Stimulated activated naive CD4-positive, alpha-beta T cell (primary cell): ENCODE measurements at places on chromosomes 16 and 17.

DNA sequence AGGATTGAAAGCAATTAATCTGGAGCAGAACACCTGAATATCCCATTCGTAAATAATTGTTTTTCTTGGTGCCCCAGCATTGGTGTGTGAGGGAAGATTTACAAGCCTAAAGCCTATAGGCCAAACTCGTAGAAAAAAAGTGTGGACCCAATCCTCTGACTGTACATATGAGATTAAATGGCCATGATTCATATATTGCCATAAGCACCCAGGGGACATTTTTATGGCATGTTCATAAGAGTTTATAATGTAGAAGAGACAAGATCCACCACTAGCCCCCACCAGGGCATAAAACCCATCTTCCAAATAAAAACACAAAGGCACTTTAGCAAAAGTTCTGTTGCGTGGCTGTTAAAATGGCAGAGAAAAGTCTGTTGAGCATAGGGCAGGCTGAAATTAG lies 15.5 kb upstream of the SALL1 start:
- DNase-seq = no peak

GRCh38 chr16:21103941-21104860 lies 46.4 kb downstream of the DNAH3 start:
- DNase-seq = no peak

GRCh38 chr17:48629411-48629759 lies 3.2 kb upstream of the HOXB9 start:
- DNase-seq = no peak

GRCh38 chr17:80086081-80086480 lies 15.3 kb upstream of the GAA start:
- DNase-seq = no peak

- no peak for DNase-seq
Observed at GRCh38 chr16:22216191-22216831, 10.2 kb downstream of the EEF2K start.

- DNase-seq = no peak
Observed at GRCh38 chr17:56300144-56300543, 146.9 kb downstream of the ANKFN1 start.

DNA sequence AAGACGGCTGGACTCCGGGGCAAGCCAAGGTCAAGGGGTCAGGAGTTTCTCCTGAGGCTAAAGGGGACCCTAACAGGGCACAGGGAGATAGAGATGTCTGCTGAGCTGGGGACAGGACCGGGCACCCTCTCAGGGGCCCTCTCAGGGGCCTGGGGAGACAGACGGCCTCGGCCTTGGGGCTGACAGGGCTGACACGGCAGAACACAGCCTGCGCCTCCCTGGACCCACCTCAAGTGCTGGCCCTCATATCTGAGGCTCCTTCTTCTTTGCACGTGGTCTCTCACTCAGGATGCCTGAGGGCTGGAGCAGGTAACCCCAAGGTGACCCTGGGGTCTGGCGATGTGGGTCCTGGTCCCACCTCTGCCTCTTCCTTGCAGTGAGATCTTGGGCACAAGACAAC lies 186.9 kb upstream of the TNRC6C start:
- no peak for DNase-seq

- DNase-seq = peak; percentile 20
Observed at GRCh38 chr16:47142821-47143676, 696 bp downstream of the NETO2 start.

DNA sequence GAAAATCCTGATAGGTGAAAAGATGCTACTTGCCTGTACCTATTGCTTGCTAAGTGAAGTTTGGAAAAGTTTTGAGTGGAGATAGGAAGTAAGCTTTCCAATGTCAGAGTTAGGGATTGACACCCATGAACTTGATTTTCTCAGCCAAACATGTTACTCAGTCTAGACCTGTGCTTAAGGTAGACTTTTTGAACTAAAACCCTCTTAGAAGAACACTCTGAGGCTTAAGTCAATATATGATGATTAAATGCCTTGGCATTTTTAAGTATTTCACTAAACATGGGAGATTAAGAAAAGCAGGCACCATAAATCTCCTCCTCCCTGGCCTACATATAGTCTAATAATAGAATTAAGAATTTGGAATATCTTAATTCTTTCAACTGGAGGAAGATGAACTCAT lies 785.6 kb upstream of the SOX9 start:
- no peak for DNase-seq

GRCh38 chr16:912684-913613 lies 57.8 kb downstream of the LMF1 start:
- no peak for DNase-seq

DNA sequence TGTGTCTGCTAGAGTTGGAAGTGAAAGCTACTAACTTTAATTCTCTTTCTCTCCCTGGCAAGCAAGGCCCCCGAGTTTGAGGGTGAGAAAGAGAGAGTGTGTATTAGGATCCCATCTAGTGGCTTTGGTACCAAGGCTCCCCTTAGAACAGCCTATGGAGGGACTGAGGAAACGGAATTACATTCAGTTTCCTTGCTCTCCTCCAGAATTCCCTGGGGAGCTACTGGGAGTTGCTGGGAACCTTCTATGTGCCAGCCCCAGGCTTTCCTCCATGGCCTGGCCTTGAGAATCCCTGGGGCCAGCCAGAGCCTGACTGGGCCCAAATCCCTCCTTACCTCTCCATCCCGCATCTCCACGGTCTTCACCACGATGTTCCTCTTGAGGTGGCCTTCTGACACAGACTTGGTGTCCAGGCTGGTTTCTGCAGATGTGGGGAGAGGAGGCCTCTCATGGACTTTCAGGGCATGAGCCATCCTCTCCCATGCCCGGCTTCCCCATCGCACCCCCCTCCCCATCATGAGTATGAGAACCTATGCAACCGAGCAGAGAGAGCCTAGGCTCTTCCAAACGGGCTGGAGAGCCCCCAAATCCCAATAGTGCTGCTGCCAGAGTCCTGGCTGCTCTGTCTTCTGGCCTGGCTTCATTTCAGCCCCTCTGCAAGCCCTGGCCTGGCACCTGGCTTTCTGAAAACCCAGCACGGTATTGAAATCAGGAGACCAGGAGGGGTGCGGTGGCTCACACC lies 7.4 kb downstream of the GFAP start:
- DNase-seq = no peak

- no peak for DNase-seq
Observed at GRCh38 chr16:30948667-30949649, at the start of gene ORAI3. Gene ORAI3 (plus strand): TSS chr16:30949068. CDS start chr16:30949290, 222 bp downstream.

- DNase-seq = no peak
Observed at GRCh38 chr16:83296505-83296904, 511.3 kb upstream of the HSBP1 start.

GRCh38 chr16:11379420-11379819 lies 34.2 kb downstream of the RMI2 start:
- no peak for DNase-seq

GRCh38 chr17:60604686-60605334 lies 4.8 kb downstream of the PPM1D start:
- no peak for DNase-seq

- peak; percentile 37 for DNase-seq
Observed at GRCh38 chr16:1105888-1106620, 10.0 kb upstream of the C1QTNF8 start.

- no peak for DNase-seq
Observed at GRCh38 chr16:12311877-12312276, 335.3 kb downstream of the SNX29 start.

DNA sequence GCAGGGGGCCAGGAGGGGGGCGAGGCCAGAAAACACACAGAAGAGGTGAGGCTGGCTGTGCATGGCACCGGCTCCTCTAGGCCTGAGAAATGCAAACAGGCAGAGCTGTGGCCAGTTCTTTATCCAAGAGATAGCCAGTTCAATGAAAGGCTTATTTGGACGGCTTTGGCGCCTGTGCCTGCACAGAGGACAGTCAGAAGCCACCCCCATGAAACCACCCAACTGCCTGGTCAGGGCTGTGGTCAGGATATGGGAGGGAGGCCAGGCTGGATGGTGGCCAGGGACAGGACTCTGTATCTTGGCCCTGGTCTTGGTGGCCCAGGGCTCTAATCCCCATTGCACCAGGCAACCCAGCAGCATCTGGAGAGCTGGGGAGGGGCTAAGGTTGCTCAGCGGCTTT lies 24.5 kb upstream of the GPRC5C start:
- no peak for DNase-seq

GRCh38 chr16:27972500-27972899 lies 91.0 kb downstream of the GSG1L start:
- DNase-seq = peak; percentile 31

GRCh38 chr16:87765473-87765775 lies 362 bp downstream of the KLHDC4 start:
- peak; percentile 69 for DNase-seq

- DNase-seq = no peak
Observed at GRCh38 chr16:1580256-1580655, 31.6 kb downstream of the IFT140 start.

- no peak for DNase-seq
Observed at GRCh38 chr17:43839670-43840108, 6.7 kb upstream of the MPP3 start.

- no peak for DNase-seq
Observed at GRCh38 chr17:77070888-77071279, 69.9 kb upstream of the SEC14L1 start.

DNA sequence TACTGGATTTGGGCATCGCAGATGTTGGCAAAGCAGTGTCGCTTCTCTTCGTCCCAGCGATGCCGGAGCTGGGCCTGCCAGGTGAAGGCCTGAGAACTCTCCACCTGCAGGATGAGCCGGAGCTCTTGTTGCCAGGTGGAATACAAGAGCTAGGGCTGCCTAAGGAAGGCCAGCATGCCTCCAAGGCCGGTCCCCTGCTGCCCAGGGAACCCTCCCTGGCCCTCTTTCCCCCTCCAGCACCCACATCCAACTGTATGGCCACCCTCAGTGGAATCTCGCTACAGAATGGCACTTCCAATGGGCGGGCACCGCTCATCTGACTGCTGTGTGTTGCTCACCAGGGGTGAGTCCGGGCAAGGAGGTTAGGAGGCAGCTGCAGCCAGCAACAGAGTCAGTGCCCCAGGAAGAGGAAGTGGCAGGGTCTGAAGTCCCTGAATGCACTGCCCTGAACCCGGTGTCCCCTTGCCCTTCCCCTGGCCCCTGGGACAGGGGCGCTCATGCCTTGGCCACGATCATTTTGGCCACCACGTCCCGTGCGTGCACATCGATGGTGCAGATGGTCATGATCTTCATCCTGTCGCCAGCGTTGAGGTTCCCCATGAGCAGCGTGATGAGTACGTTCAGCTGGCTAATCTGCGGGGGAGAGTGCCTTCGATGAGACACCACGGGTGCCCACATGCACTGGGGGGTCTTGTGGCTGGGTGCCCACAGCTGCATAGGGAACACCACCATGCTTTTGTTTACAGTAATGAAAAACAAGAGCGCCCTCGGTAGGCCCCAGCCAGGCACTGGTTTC lies 75.8 kb downstream of the DNAH17 start:
- no peak for DNase-seq

GRCh38 chr17:40321524-40321929 lies 12.5 kb downstream of the RARA start:
- no peak for DNase-seq

- no peak for DNase-seq
Observed at GRCh38 chr16:81253141-81253540, 14.7 kb downstream of the BCO1 start.

- no peak for DNase-seq
Observed at GRCh38 chr17:62802561-62803205, 5.4 kb downstream of the MARCHF10 start.

- no peak for DNase-seq
Observed at GRCh38 chr17:7218758-7219157, 878 bp downstream of the DLG4 start.

DNA sequence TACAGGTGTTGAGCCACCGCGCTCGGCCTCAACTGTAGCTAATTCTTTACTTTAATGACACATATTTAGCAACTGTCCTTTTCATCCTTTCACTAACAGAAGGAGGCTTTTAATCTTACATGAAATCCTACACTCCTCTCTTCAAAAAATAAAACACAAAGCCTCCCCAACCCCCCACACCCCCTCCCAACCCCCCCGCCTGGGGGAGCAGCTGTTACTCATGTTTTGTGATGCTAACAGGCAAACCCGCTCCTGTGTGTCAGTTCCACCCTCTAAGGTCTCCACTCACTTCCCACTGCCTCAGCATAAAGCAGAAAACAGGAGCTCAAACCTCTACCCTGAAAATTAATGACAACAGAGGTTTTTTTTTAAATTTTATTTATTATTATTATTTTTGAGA lies 55.4 kb upstream of the SLC25A19 start:
- DNase-seq = peak; percentile 16

DNA sequence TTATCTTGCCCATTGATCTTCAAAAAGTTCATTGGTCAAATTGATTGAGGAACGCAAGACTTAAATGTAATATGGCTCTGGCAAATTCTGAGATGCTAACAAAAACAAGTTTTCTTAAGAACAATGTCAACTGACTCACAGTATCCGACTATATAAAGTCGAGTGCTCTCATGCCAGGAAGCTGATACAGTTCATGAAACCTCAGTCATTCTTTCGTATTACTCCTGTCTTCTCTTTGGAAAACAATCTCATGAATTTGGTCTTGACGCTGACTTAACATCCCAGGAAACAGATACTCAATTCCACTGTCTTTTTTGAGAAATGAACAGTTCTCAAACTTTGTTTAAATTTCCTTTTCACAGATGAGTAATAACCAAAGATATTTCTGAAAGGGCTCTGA lies 704.9 kb downstream of the MAF start:
- no peak for DNase-seq

DNA sequence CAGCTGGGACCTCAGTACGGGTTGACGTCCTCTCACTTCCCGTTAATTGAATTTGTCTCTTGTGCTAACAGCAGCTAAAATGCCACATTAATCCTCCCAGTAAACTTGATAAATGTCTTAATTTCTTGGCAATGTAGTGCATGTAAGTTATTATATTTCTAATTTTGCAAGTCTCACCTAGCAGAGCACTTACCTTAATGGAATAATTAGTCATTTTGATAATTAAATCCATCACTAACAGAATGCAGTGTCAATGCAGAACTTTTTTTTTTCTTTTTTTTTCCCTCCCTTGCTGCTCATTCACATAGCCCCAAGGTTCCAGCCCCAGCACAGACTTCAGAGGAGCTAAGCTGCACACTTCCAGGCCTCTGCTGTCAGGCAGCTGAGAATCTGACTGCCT lies 376.5 kb downstream of the RBFOX1 start:
- DNase-seq = no peak

GRCh38 chr17:53571342-53571741 lies 251.4 kb upstream of the KIF2B start:
- DNase-seq = no peak

DNA sequence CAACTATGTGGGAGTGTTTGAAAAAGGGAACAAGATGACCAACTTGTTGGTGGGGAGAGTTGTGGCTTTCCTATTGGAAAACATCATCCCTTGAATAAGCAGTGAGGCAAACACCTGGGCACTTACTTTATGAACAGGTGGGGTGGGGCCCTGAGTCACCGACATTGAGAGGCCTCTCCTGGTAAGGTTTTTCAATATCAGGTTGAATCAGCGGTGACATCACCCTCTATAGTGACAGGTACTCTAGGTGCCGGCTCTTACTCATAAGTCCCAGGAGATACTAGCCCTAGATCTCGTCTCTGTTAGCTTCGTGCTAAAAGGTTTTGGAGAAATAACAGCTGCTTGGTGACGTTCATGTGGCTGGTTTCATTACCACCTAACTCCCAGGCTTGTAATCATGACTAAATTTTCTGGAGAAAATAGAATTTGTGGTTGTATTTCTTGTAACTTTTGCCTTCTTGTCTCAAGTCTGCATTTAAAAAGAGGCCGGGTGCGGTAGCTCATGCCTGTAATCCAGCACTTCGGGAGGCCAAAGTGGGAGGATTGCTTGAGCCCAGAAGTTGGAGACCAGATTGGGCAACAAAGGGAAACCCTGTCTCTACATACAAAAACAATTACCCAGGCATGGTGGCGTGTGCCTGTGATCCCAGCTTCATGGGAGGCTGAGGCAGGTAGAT lies 19.3 kb downstream of the CDH1 start:
- DNase-seq = no peak
